ENCODE measurements at places on chromosomes 7 and 10.

- DNase-seq: no peak
Observed at GRCh38 chr7:104900525-104901239, 113.3 kb upstream of the KMT2E start.

- DNase-seq: no peak
Observed at GRCh38 chr10:112848868-112849430, 101.1 kb upstream of the TCF7L2 start.

DNA sequence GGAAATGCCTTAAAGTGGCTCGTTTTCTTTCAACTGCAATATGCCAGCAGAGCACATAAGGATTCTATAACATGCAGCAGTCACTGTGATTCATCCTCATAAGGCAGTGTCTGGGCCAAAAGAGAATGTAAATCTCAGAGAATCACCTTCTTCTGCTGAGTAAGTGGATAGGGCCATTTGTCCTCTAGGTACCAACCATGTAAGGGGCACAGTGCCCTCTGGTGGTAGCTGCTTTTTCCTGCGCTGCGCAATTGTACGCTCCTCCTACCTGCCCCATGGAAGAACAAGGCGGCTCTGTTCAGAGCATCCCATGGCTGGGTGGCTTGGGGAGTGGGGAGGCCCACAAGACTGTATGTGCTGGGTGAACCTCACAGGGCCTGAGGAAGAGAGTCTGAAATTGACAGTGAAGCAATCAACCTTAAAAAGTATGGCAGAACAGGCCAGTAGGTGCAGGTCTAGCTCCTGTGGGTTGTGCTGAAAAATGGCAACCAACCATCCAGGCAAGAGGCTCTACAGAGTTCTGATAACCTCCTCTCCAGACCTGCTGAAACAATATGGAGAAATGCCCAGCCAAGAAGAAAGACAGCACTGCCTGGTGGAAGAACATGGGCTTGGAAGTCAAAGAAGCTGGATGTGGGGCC is 78.6 kb upstream of the C10orf90 start:
- peak; percentile 64 for DNase-seq

GRCh38 chr7:28408960-28409715 is 3.2 kb upstream of the CREB5 start:
- DNase-seq: peak; percentile 85

- no peak for DNase-seq
Observed at GRCh38 chr7:133429371-133429770, 176.5 kb downstream of the EXOC4 start.

GRCh38 chr10:13728898-13729535 is 142.3 kb downstream of the PRPF18 start:
- DNase-seq: no peak

DNA sequence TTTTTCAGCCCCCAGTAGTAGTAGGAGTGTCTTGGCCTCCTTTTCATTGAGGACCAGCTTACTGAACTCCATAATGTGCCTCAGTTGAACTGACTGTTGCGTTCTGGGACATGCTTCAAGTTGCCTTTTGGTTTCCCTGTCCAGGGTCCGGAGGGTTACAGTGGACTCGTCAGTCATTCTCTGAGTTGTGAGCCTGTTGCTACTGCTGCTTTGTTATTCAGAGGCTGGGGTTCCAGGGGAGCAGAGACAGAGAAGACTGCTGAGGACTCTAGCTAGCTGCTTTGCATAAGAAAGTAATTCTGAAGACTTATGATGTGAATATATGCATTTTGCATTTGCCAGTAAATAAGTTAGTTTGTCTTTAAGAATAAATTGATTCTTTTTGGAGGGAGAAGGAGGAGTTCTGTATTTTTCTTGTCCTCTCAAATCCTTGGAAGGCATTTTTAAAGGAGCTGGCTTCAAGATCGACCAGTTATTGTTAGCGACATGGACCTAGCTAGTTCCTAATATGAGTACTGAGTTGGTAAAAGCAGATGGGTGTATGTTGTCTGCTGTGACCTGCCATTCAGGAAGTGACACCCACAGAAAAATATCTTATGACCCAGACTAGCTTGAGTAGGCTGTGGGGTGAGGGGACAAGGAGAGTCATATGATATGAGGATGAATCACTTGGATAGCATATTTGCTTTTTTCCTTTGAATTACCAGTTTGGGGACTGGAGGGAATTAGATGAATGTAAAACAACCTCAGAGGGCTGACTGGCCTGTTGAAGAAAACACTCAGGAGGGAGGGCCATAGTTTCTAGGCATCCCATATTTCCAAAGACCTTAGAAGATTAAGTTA is 8.3 kb downstream of the PI4K2A start:
- DNase-seq: peak; percentile 13

DNA sequence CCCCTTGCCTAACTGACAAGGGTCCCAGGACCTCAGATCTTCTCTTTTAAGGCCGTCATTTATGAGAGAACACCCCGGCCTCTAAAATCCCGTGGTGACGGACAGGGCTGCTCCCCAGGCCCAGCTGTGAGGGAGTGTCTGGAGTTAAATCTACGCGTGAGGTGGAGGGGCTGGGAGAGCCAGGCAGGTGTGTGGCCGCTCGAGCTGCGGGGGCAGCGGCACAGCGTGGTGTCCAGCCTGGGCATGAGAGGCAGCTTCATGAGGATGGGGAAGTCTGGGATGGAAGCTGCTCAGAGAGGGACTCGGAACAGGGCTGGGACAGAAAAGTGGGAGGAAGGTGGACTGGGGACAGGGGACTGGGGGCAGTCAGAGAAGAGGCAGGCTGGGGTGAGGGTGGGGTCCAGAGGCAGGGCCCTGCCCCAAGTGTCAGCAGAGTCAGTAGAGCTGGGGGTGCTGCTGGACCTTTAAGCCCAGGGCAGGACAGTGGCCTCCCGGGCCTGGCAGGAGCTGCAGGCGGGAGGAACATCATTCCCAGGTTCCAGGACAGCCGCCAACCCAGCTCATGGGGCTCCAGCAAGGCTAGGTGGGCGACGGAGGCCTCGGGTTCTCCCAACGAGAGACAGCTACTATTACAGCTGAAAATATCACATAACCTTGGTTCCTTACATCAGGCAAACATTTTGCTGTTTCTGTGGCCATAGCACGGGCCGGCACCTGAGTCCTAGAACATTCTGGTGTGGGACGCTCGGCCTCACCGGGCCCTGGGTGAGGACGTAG is 55.2 kb downstream of the JAKMIP3 start:
- DNase-seq: no peak

DNA sequence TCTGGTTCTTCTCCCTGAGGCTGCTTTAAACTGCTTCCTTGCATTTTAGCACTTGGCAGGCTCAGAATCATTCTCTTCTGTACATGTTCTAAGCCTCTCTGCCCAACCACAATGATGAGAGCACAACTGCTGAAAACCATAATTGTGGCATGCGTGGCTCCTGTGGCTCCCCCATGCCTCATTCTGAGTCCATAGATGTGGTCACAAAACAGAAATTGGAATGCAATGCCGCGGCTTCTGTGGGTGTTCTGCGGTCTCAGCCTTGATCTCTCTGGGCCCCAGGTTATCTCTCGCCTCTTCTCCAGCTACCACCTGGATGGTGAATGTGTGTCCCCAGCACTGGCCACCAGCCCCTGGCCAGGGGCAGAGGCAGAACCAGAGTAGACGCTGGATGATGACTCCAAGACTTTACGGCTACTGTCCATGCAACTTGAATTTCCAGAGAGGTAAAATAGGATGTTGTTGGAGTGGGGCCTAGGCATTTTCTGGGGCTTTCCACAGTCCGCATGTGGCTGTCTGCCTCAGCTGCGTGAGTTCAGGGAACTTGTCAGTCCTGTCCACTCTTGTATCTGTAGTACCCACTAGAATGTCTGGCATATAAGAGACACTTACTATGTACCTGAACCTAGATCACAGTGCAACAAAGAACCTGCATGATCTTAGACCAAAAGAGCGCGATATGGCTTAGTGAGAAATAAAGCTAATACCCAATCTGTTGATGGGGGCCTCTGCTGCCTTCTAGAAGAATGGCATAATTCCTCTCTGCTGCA is 52.4 kb upstream of the ADRB1 start:
- DNase-seq: peak; percentile 61

All from activated naive CD8-positive, alpha-beta T cell treated with anti-CD3 and anti-CD28 coated beads, Interleukin-2, amount 50 U/mL, for 24 hours (primary cell).